ENCODE measurements at places on chromosomes 2 and 18.
A peak's percentile ranks its signal among the peaks of the same experiment; 100 is the strongest.

DNA sequence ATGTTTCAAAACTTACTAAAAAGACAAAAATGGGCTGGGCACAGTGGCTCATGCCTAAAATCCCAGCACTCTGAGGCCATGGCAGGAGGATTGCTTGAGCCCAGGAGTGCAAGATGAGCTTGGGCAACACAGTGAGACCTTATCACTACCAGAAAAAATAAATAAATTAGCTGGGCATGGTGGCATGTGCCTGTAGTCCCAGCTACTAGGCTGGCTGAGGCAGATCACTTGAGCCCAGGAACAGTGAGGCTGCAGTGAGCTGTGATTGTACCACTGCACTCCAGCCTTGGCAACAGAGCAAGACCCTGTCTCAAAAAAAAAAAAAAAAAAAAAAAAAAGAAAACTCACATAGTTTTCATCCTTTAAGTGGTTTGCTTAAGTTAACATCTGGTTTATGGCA, 6.4 kb downstream of the TSPYL6 start:
- no peak for DNase-seq

- no peak for DNase-seq
These were observed 4.9 kb downstream of the TANC1 start for GRCh38 chr2:158973116-158973956.

DNA sequence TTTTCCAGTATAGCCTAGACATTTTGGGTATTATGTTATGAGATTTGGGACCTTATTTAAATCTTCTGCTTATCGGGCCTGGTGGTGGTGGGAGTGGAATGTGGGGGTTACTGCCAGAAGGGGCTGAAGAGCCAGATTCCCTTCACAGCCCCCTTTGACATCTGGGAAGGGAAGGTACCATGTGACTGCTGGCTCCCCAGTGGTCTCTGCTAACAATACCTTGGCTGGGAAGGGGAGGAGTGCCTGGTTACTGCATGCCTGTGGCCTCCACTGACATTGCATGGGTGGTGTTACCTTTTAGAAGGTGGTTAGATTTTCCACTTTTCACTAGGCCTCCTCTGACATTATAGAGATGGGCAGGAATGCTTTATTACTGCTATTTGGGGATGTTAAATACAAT, 8.0 kb downstream of the ATP9B start:
- no peak for DNase-seq

DNA sequence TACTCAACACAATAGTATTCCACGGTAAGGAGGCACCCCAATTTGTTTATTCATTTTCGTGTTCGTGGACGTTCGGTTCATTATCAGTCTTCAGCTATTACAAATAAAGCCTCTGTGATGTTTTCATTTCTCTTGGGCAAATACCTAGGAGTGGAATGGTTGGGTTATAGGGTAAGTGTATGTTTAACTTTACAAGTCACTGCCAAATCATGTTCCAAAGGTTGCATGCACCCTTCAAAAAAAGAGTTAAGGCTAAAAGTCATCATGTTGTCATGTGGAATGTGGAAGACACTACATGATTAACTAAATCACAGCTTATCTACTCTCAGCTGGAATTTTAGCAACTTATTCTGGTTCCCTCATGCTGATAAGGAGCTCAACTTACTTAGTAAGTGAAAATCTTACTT, 15.8 kb downstream of the INO80C start:
- DNase-seq: no peak

DNA sequence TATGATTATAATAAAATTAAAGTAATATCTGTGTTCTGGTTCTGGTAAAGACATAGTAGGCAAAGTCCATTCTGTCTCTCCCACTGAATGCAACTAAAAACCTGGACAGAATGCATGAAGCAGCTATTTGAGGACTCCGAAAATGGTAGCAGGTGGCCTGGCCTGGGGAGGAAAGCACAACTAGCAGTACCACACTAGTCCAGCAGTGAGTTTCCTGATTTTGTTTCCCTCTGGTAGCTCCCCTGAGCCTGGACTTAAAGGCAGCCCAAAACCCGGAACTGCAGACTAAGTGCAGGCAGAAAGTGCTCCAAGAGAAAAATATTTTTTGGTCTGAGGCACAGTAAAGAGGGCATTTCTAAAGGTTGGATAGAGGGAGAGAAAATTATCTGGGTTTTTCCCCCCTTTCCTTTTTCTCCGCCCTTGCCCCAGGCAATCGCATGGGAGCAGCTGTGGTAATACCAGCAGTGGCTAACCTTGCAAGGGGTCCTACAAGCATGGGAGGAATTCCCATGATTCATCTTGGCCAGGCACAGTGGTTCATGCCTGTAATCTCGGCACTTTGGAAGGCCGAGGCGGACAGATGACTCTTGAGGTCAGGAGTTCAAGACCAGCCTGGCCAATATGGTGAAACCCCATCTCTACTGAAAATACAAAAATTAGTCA, 32.3 kb downstream of the ASXL2 start:
- no peak for DNase-seq

GRCh38 chr2:46297546-46298271, 502 bp downstream of the EPAS1 start:
- peak; percentile 71 for DNase-seq

DNA sequence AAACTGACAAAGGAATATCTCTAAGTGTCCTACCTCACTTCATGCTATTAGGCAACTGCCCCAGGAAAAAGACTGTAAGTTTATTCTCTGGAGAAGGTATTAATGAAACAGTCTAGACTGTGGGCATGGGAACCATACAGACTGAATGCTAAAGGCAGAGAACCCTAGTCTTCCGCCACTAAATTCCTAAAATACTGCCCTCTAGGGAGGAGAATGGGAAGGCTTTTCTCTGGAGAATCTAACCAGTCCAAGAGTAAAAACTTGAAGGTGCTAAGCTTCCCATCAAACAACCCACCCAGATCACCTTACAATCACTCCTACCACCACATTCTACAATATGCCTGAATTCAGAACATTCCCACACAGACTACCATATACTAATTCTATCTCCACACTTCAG, 3.4 kb downstream of the SRBD1 start:
- DNase-seq: no peak

- DNase-seq: no peak
These were observed 30.2 kb downstream of the PKP4 start for GRCh38 chr2:158486970-158487325.

- DNase-seq: no peak
These were observed 444.8 kb upstream of the NRP2 start for GRCh38 chr2:205237524-205237923.

GRCh38 chr2:73987109-73987947, 2.6 kb downstream of the TET3 start:
- no peak for DNase-seq

- DNase-seq: no peak
These were observed 20.7 kb upstream of the SNTG2 start for GRCh38 chr2:929925-930324.

- DNase-seq: no peak
These were observed 61.2 kb downstream of the EVA1A start for GRCh38 chr2:75499534-75499933.

GRCh38 chr18:25234740-25235345, 117.1 kb downstream of the ZNF521 start:
- DNase-seq: no peak

DNA sequence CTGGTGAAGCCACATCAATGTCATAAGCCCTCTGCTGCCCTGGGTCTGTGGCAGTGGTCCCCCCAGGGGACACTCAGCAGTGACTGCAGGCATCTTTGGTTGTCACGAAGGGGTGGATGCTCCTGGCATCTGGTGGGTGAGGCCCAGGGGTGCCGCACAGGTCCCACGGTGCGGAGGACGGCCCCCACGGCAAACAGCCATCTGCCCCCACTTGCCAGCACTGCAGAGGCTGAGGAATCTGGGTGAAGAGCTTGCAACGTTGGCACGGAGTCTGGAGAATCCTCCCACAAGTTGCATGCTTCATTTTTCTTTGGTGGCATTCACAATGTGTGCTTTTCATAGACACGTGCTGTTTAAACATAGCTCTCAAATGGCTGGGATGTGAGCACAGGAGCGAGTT, 105.1 kb upstream of the PXDN start:
- no peak for DNase-seq

GRCh38 chr18:3584266-3584861, 134.4 kb downstream of the TGIF1 start:
- DNase-seq: no peak

DNA sequence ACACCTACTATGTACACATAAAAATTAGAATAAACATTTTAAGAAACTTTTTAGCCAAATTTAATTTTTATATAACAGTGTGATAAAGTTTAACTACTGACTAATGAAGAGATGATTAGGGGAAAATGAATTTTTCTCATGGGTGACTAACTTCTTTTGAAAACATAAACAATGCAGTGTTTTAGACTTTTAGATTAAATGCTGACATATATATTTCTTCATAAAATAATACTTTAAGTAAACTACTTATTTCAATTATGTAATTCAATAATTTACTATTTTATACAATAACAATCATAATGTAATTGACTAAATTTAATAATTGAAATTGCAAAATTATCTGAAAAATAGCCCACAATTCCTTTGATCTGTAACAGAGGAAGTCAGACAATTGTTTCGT, 233.3 kb upstream of the PXDN start:
- no peak for DNase-seq

DNA sequence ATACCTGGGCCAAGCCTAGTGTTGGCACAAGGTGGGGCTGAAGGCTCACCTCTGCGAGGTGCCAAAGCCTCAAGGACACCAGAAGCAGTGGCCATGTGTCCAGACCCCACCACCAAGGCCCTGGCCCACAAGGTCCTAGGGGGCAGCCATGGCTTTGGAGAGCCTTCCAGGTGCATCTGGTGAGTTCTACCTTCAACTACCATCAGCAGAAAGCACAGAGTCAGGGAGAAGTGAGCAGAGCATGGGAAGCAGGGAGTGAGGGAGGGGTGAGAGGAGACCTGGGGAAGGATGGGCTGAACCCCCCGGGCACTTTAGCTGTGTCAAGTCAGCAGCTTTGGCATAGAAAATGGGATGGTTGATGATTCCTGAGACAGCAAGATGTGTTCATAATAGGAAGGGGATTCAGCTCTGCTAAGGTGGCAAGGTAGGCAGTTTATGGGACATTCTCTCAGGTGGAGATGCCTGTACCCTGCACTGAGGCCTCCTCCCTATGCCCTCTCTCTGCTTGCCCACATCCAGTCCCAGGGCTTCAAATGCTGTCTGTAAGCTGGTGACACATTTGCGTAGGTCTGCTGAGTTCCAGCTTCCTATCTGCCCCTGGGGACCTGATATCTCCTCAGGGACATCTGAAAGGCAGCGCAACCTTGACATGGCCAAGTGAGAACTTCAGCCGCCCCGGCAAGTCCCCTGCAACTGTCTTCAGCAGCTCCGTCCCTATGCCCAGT, 83.4 kb upstream of the RGPD5 start:
- no peak for DNase-seq

DNA sequence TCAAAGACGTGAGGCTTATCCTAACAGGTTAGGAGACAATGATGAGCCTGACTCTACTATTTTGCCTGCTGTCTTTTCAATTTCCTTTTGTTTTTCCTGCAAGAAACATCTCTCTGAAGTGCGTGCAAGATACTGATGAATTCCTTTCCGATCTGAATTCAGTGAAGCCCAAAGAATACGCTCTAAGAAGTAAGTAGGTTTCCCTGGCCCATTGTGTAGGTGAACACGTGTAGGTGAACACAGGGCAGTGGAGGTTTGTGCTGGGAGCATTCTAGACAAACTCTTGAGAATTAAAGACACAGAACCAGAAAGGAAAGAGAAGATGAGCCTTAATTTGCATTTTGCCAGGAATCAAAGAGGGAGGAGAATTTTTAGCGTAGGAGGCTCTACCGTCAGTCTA, 132.0 kb downstream of the ZNF532 start:
- no peak for DNase-seq

- no peak for DNase-seq
These were observed 225.4 kb upstream of the ID2 start for GRCh38 chr2:8456151-8457091.

GRCh38 chr2:132374961-132375360, 41.6 kb upstream of the GPR39 start:
- DNase-seq: no peak

DNA sequence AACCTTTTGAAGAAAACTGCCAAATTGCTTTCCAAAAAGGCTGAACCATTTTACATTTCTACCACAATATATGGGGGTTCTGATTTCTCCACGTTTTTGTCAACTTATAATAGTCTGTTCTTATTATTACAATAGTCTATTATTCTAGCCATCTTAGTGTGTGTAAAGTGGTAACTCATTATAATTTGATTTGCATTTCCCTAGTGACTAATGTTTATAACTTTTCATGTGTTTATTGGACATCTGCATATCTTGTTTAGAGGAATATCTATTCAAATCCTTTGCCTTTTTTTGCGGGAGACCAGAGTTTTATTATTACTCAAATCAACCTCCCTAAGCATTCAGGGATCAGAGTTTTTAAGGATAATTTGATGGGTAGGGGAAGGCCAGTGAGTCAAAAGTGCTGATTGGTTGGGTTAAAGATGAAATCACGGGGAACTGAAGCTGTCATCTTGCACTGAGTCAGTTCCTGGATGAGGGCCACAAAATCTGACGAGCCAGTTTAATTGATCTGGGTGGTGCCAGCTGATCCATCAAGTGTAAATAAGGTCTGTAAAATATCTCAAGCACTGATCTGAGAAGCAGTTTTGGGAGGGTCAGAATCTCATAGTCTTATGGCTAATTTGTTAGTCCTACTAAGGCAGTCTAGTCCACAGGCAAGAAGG, 303.4 kb upstream of the NCKAP5 start:
- no peak for DNase-seq

- no peak for DNase-seq
These were observed 85.5 kb upstream of the GLI2 start for GRCh38 chr2:120650022-120650644.
